ENCODE measurements at places on chromosomes 2 and 18.
A peak's percentile ranks its signal among the peaks of the same experiment; 100 is the strongest.

GRCh38 chr2:55743583-55743982 lies 49.9 kb upstream of the PNPT1 start:
- no peak for DNase-seq

GRCh38 chr2:211347328-211347727 lies 790.9 kb downstream of the CPS1 start:
- DNase-seq, result no peak

DNA sequence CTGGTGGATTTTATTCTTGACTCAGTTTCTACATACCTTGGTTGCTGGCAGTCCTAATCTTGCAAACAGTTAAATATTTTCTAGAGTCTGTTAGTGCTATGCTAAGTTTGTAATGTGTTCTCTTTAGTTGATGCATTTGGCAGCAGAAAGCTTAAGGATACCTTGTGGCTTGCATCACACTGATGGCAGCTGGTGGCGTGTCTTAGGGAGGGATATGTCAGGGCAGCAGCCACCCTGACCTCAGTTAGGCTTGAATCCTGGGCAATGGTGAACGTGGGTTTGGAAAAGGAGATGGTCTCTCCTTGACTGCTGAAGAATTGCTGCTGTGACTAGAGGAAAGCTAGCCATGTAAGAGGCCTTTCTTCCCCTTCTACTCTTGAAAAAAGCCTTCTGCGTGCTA lies 4.2 kb downstream of the IAH1 start:
- DNase-seq, result no peak

DNA sequence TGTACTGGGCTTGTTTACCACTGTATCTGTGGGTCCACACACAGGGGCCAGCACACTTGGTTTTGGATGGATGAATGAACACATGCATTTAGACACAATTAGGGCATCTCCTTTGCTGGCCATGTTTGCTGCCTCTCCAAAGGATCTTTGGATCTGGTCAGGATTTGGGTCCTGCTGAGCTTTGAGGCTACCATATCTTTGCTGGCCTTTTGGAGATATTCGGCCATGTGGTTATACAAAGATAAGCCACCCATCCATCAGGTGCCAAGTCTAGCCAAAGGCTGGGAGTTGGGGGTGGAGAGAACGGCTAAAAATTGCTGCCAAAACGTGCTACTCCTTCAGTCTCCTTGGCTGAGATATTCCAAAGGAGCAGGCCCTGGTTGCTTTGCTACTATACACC lies 18.2 kb upstream of the FZD7 start:
- DNase-seq, result no peak

- DNase-seq, result no peak
Measured at GRCh38 chr2:217065695-217066405, 206.0 kb upstream of the TNP1 start.

- DNase-seq, result no peak
Measured at GRCh38 chr2:225893151-225893550, 493.6 kb downstream of the NYAP2 start.

DNA sequence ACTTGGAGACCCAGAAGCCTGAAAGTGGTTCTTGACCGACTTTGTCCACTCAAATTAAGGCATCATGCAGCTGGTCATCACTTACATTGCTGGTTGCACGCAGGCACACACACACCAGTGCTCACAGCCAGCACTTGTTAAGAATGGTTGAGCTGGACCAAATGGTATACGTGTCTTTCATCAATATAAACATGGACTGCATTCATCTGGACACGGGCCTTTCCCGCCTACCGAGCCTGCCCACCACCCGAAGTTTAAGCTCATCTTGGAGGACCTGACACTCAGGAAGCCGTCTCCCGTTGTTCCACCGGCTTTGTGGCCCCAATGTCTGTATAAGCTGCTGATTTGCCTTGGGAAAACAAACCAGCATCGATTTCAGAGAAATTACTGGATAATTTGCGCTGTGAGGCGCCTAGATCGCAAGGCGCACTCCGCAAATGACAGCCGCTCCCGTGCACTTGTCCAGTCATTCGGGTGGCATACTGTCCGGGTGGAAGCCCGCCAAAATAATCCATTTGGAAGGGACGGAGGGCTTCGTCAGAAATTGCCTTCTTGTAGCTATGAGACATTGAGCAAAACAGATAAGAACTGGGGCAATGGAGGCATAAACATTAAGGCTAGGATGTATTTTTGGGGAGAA lies 40.1 kb upstream of the AKAIN1 start:
- DNase-seq, result no peak

DNA sequence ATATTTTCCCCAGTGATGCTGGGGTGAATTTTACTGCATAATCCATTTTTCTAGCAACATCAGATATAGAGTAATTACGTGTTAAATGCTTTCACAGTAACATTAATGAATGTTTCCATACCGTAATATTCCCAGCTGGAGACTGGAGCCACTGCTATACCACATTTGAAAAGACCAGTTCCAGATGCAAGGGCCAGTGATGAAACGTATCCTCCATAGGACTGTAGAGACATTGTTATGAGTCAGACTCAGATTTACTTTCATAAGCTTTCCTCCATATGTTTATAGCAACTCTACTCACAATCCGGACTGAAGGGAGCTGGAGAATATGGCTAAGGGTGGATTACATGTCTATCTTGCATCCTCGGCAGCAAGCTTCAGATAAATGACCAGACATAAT lies 22.7 kb upstream of the GCG start:
- no peak for DNase-seq

GRCh38 chr18:3170441-3171161 lies 49.2 kb downstream of the MYOM1 start:
- no peak for DNase-seq

- DNase-seq, result no peak
Measured at GRCh38 chr2:125652280-125652679, 1003.7 kb upstream of the GYPC start.

GRCh38 chr2:30965022-30965531 lies 157.8 kb upstream of the CAPN13 start:
- no peak for DNase-seq

GRCh38 chr2:229825476-229825875 lies 96.3 kb downstream of the TRIP12 start:
- no peak for DNase-seq

GRCh38 chr18:75782204-75782603 lies 354.7 kb upstream of the SMIM21 start:
- no peak for DNase-seq

DNA sequence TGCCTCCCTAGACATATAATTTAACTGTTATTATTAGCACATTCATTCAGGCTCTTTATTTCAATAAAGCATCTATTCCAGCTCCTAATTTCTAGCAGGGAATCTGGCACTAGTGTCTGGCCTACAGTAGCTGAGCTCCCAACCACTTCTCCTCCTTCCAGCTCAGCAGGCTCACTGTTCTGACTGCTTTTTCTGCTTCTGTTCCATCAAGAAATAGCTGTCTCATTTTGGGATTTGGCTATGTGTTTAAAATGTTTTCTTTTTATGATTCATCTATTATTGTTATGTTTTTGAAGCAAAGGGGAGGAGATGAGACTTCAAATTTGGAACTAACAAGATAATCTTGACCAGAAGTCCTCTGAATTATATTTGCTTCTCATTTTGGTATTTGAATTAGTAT lies 172.7 kb upstream of the SMAD7 start:
- DNase-seq, result no peak

DNA sequence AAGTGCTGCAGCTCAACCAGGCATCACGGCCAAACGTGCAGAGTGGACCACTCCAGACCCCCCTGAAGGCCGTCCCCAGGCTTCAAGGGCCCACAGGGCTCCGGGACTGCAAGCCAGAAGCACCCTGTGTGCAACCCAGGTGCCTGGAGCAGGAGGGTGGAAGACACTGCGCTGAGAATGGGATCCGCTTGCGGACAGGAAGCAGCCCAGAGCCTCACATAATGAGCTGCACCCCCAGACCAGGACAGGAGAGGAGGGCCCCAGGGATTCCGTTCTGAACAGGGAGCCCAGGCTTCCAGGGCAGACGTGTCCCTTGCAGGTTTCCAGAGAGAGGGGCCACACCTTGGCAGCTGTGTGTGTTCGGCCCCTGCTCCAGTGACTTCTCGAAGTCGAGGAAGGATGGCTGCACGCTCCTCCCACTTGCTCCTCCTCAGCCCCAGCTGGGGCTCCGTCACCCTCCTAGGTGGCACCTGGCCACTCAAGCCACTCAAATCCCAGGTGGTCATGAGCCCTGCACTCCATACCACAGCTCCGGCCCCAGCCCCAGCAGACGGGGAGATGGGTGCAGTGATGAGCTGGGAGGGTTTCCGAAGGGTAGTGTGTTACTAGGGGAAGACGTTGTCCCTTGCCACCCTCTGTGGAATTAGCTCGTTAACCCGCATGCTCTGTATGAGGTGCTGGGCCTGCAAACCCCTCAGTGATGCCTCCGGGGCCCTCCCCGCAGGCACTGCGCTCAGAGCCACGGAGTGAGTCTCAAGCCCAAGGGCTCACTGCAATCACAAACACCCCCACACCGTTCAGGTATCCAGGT lies 79.2 kb downstream of the NDUFA10 start:
- DNase-seq, result no peak

- DNase-seq, result peak; percentile 66
Measured at GRCh38 chr2:60881047-60881932, at the start of gene REL. Gene REL, plus strand, starts transcription at chr2:60881574. Its CDS starts 267 bp downstream, at chr2:60881841.

DNA sequence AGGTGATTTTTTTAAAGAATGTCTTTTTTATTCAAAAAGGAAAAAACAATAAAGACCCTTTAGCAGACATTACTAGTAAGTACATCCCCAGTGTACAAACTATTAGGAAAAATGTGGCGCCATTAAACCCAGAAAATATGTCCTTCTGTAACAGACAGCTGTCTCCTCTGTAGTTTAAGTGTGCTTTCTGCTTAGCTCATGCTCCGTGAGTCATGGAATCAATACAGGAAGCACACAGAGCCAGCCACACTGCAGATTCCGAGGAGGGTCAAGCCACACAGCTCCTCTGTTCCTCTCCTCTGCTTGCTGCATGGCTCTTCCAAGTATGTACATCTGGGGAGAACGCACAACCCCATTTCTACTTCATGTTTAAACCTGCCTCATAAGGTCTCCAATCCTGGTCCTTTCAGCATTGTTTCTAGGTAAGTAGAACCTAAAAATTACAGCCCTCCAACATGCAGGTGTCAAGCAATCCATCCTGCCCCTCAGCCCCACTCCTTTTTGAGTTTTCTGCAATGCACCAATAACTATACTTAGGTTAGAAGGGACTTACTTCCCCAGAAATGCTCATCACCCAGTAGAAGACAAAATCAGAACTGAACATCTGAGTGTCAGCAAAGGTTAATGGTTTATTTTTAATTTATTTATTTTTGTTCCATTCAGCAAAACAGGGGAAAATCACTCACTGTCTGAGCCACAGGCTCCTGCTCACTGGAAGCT lies 37.5 kb downstream of the ACVR1 start:
- DNase-seq, result peak; percentile 66

DNA sequence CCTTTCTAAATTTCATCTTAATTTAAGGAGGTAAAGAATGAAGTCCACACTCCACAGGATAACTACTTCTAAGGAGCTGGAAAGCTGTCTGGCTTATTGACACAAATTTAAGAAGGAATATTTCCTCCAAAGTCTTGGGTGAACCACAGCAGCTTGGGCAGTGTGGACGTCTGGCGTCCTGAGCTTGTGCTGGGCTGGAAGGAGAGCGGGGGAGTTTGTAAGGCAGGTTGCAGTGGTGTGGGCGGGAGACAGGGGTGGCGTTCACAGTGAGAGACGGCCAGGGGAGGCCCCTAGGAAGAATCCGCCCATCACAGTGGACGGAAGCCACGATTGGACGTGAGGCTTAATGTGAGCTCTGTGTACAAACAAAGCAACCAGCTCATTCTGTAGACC lies 25.7 kb downstream of the ADI1 start:
- DNase-seq, result no peak

GRCh38 chr2:98036349-98037000 lies 40.7 kb upstream of the TMEM131 start:
- no peak for DNase-seq

GRCh38 chr2:216195565-216196029 lies 86.4 kb downstream of the XRCC5 start:
- DNase-seq, result peak; percentile 68

DNA sequence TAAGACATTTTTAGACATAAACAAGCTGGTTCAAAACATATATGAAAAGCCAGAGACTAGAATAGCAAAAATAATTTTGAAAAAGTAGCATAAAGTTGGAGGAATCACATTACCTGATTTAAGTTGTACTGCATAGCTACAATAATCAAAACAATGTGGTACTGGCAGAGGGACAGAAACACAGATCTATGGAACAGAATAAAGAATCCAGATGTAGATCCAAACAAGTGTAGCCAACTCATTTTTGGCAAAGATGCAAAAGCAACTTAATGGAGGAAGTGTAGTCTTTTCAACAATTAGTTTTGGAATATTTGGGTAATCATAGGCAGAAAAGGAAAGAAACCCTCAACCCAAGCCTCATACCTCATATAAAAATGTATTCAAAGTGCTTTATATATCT lies 278.7 kb upstream of the ZNF521 start:
- no peak for DNase-seq

GRCh38 chr18:6885006-6885481 lies 155.5 kb downstream of the ARHGAP28 start:
- no peak for DNase-seq

DNA sequence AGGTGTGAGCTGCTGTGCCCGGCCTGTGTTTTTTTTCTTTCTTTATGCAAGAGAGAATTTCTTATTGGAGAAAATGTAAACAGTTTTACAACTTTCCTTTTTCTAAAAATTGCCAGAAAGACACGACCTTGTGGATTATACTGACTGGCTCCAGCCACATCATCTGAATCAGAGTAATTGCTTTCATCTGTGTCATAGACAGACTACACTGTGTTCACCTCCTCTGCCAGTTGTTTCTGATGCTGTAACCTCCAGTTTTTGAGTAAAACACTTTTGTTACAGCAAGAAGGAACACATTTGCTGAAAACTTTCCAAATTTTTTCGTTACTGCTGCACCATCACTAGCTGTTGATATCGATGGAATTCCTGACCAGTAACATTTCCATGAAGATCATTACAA lies 43.9 kb upstream of the PLEKHM3 start:
- no peak for DNase-seq

GRCh38 chr2:215811003-215811402 lies 202.3 kb downstream of the MREG start:
- DNase-seq, result no peak
